Endothelial cell (in vitro differentiated cells): ENCODE measurements at places on chromosomes 13 and 19.

GRCh38 chr19:38190793-38191192 is 33.2 kb downstream of the DPF1 start:
- DNase-seq, result no peak

GRCh38 chr13:73054712-73055111 is 4.1 kb upstream of the KLF5 start:
- DNase-seq, result no peak

DNA sequence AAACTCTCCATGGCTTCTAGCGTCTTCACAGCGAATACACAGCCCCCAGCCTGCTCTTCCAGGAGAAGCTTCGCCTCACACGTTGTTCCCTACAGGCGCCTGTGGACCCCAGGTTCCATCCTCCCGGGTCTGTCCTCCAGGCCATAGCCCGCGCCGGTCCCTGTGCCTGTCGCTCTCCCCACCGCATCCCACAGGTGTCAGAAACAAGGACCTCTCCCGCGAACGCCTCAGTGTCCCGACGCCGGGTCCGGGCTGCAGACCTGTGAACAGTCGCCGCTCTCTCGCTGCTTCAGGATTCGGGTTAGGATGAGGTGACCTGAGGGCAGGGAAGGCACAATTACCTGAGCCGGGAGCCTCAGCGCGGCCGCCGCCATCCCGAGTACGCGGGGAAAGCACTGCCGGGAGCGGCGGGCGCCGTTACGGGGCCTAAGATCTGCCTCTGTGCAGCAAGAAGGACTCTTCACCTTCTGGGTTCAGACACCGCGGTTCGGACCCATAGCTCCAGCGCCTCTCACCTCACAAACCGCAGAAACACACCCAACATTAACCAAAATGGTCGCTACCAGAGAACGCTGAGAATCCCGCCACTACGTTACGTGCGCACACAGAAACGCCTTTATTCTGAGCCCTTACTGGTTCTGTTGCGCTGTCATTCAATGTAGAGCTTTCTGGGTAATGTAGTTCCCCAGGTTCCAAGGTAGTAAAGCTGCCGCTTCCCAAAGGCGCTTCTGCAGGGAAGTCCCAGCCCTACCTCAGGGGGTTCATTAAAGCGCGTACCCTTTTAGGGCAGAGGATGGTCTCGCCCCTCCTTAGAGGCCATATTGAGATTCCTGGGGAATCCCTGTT is at the start of gene ZNF418:
Gene ZNF418 (minus strand): TSS at position 583 of the 846 bp plus-strand sequence. CDS start 1,580 bp downstream, outside the sequence.
- DNase-seq, result peak; percentile 65

DNA sequence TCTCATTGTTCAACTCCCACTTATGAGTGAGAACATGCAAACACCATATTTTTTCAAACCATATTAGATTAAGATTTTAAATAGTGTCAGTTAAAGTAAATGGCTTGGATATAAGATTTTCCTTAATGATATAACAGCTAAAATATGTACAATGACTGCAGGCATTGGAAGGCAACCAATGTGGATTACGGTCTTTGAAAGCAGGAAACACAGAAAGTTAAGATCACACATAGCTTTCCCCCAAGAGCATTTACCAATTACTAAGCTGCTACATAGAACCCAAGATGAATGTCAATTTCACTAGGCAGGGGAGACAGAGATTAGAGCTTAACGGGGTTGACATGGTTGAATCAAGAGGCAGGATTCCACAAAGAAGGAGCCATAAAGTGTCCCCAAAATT is 173.2 kb upstream of the TRPC4 start:
- no peak for DNase-seq

- DNase-seq, result peak; percentile 32
Observed at GRCh38 chr13:57631596-57632275, at the start of gene PCDH17. Gene PCDH17 (plus strand): TSS chr13:57631744. CDS start chr13:57632547, 803 bp downstream.

DNA sequence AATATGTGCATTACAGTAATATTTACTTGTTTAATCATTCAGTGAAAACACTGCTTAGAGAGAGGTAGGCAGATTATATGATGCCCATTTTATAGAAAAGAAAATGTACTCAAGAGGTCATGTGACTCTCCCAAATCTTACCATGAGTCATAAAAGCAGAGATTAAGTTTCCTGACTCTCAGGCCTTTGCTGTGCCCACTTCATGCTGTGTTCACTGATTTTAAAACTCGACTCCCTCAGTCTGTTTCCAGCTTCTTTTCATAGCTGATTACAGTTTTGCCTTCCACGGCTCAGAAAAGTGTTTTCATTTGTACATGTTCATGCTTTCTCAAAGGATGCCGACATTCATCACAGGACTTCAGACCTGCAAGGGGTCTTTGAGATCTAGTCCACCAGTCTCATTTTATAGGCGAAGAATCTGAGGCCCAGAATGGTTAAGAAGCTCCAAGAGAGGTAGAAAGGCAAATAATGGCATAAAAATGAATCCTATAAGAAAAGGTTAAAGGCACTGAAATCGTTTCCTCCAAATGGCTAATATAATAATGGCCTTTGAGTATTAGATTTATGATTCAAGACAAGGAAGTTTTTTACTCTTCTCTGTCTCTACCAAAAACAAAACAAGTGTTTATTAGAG is 9.0 kb upstream of the IPO5 start:
- no peak for DNase-seq

DNA sequence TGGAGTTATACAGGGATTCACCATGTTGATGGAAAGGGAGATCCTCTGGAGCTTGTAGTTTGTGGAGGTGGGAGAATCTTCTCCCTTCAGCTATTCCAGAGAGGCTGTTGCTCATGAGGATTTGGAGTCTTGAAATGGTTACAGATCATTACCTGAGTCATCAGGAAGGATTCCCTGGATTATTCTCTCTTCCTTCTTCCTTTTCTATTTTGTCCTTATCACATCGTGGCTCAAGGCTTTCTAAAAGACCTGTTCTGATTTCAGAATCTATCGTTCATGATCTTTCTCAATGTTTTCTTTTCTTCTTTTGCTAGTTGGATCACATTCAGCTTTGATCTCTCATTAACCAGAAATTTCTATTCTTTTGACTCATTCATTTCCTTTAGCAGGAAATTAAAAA is 196.0 kb downstream of the KLF5 start:
- DNase-seq, result no peak

DNA sequence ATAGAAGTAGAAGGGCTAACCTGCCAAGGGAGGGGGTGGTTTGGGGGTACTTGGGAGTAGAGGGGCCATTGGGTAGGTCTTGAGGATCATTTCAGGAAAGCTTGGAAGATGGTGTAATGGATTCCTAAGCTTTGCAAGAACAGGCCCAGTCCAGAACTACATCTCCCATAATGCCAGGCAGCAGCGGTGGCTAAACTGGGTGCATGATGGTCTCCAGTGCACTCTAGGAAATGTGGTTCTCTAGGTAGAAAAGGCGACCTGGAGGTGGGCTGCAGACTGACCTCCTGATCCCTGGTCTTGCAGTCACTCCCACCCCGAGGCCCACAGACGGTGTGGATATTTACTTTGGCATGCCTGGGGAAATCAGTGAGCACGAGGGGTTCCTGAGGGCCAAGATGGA is 3.8 kb downstream of the APLP1 start:
- DNase-seq, result no peak

GRCh38 chr19:7678971-7679751 is 1.5 kb upstream of the TRAPPC5 start:
- DNase-seq, result no peak

DNA sequence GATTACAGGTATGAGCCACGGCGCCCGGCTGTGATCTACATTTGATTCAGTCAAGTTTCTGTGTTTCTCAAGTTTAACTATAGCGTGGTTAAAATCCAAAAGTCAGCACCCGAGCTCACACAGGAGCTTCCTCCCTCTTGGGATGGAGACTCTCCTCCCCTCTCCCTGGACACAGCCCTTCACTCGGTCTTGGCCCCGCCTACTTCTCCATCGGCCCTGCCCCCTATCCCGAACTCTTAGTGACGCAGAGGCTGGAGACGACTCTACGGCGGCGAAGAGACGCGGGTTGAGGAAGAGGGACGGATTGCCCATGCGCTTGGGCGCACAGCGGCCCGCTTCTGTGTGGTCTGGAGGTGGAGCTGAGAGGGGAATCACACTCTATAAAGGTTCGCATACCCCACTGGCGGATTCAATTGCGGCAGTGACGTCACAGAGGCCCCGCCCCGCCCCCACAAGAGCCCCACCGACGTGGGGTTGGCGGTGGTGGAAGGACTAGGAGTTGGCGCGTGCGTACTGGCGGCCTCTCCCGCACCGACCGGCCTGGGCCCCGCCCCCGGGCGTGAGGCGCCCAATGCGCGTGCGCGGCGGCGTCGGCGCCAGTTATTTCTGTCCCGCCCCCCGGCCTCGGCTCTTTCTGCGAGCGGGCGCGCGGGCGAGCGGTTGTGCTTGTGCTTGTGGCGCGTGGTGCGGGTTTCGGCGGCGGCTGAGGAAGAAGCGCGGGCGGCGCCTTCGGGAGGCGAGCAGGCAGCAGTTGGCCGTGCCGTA is at the start of gene TRIM28:
Gene TRIM28 (plus strand): TSS at position 239 of the 765 bp plus-strand sequence. CDS start 694 bp downstream, outside the sequence.
- peak; percentile 99 for DNase-seq

- no peak for DNase-seq
Observed at GRCh38 chr13:29756506-29756905, 93.9 kb downstream of the UBL3 start.

GRCh38 chr19:37977992-37978391 is 71.0 kb downstream of the SIPA1L3 start:
- peak; percentile 30 for DNase-seq

- DNase-seq, result no peak
Observed at GRCh38 chr19:36526581-36526980, 1.5 kb downstream of the ZNF260 start.

DNA sequence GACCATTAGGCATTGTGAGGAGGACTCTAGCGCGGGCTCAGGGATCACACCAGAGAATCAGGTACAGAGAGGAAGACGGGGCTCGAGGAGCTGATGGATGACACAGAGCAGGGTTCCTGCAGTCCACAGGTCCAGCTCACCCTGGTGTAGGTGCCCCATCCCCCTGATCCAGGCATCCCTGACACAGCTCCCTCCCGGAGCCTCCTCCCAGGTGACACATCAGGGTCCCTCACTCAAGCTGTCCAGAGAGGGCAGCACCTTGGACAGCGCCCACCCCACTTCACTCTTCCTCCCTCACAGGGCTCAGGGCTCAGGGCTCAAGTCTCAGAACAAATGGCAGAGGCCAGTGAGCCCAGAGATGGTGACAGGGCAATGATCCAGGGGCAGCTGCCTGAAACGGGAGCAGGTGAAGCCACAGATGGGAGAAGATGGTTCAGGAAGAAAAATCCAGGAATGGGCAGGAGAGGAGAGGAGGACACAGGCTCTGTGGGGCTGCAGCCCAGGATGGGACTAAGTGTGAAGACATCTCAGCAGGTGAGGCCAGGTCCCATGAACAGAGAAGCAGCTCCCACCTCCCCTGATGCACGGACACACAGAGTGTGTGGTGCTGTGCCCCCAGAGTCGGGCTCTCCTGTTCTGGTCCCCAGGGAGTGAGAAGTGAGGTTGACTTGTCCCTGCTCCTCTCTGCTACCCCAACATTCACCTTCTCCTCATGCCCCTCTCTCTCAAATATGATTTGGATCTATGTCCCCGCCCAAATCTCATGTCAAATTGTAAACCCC is 2.8 kb upstream of the CEACAM5 start:
- DNase-seq, result peak; percentile 77

- peak; percentile 38 for DNase-seq
Observed at GRCh38 chr13:50208826-50209335, 193.6 kb downstream of the KCNRG start.

GRCh38 chr13:39385154-39385553 is 217.8 kb downstream of the LHFPL6 start:
- DNase-seq, result no peak

DNA sequence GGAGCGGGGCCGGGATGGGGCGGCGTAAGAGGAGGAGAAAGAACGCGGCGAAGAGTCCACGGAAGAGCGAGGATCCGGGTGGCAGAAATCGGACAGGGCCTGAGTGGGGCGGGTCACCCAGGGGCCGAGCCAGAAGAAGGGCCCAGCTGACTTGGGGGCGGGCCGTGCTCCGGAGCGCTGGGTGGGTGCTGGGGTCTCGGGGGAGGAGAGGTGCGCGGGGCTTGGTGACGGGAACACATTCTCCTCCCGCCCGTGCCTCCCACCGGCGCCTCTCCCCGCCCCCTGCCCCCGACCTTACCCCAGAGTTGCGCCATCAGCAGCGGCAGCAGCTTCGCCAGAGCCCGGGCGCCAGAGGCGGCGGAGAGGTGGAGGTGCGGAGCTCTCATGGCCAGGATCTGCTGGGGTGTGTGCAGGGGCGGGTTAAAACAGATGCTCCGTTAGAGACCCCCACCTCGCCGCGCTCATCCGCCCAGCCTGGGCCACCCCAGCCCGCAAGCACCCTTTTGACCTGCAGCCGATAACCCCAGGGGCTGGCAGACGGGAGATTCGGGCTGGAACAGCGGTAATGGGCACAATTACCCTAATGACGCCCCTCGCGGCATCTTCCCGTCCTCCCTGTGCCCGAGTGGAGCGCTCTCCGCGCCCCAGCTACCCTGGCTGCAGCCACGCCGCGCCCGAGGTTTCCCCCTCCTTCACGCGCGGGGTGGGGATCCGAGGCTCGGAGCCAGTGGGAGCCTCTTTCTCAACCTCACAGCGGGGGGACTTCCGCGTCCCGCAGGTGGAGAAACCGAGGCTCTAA is 565 bp downstream of the KLK10 start:
- peak; percentile 36 for DNase-seq

DNA sequence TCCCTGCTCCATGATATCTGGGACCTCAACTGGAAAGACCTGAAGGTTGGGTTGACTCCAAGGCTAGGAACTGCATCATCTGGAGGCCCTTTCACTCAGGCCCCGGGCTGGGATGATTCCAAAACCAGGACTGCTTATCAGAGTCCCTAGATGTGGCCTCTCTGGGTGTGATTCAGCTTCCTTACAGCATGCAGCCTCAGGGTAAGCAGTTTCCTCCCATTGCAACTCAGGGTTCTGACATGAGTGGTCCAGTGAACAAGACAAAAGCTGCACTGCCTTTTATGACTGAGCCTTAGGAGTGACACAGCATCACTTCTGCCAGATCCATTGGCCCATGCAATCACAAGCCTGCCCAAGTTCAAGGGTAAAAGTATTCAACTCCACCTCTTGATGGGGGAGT is 502.8 kb downstream of the COG6 start:
- no peak for DNase-seq

DNA sequence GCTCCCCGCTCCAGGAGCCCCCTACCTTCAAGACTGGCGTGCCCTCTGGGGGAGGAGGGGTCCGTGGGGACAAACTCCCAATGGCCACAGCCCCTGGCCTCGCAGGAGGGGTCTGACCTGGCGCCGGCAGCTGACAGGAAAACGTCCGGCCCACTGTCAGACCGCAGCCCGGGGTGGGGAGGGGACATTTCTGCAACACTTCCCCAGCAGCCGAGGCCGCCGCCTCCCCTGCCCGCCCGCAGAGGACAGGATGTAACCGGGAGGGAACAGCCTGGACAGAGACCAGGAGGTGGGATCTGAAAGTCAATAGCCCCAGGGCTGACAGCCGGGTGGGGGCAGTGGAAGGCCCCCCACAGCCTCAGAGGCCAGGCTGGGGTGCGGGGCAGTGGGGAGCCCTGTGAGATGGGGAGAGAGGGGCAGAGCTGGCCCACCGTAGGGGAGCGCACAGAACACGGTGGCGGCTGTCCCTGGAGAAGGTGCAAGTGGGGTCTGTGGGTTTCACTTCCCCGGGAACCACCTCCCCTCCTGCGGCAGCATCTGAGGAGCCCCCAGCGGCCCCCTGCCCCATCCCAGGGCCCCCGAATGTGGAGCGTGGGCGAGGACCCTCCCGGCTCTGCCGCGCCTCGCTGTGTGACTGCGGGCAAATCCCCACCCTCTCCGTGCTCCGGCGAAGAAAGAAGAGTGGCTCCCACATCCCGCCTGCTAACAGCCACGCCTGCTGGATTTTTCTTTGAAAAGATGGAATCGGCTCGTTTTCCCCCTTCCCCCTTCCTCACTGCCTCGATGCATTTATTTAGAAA is at the start of gene PEAK3:
Gene PEAK3 (minus strand): TSS at position 114 of the 800 bp plus-strand sequence. CDS start 1,244 bp downstream, outside the sequence.
- peak; percentile 73 for DNase-seq

- no peak for DNase-seq
Observed at GRCh38 chr19:29676586-29676985, 11.3 kb downstream of the PLEKHF1 start.
